ENCODE measurements at places on chromosomes 2 and 18. TPM values are rescaled to one million over a fixed set of nuclear protein-coding genes. Genes with fewer than 3 reads are reported as not detected.

GRCh38 chr2:3138621-3139020, 239.0 kb downstream of the EIPR1 start:
- no peak overlapping the region for H3K4me3 ChIP-seq
- no peak for DNase-seq
- H3K27me3 ChIP-seq, result no peaks in the 10 kb centered on the region
- H3K27ac ChIP-seq, result no peak overlapping the region

DNA sequence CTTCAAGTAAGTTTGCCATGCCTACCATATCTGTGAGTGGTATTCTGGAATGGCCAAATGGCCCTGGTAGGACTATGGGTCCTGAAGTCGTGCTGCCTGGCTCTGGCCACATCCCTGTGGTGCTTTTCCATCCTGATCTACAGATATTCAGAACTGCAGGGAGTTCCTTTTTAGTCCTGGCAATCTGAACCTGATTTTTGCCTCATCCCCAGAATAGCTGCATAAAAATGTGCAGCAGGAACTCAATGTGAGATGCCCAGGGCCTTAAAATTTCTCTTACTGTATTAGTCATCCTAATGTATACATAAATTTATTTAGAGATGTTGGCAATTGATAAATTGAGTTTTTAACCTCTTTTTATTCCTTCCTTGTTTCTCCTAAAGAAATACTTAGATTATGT, 5.3 kb downstream of the SERPINB13 start:
- H3K4me1 ChIP-seq, result no peaks in the 10 kb centered on the region
- H3K27me3 ChIP-seq, result no peaks in the 10 kb centered on the region
- H3K27ac ChIP-seq, result no peak overlapping the region

- peak overlapping the region; percentile 66 for H3K27ac ChIP-seq
- H3K4me1 ChIP-seq, result peaks cover 40% of the 10 kb centered on the region
- H3K4me3 ChIP-seq, result no peak overlapping the region
- H3K36me3 ChIP-seq, result no peaks in the 10 kb centered on the region
- H3K27me3 ChIP-seq, result no peaks in the 10 kb centered on the region
Measured at GRCh38 chr2:55120634-55121359, 70.5 kb upstream of the RTN4 start.

DNA sequence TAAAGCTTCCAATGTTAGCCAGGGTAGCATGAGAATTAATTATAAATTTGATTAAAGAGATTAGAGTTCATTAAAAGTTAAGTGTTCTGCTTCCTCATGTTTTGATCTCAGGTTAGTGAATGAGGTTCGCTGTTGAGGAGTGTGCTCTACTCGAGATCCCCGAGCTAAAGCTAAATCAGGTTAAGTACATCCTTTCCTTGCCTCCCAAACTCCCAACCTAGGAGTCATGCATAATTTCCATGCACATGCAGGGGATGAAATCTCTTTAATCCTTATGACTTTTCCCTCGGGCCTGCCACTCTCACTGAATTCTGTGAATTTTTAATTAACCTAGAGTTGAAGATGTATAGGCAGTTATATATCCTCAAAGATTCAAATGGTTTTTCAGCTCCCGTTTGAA, 156.1 kb upstream of the NCK2 start:
- H3K4me1 ChIP-seq, result no peaks in the 10 kb centered on the region
- H3K4me3 ChIP-seq, result no peak overlapping the region
- no peak for DNase-seq
- no peaks in the 10 kb centered on the region for H3K27me3 ChIP-seq

DNA sequence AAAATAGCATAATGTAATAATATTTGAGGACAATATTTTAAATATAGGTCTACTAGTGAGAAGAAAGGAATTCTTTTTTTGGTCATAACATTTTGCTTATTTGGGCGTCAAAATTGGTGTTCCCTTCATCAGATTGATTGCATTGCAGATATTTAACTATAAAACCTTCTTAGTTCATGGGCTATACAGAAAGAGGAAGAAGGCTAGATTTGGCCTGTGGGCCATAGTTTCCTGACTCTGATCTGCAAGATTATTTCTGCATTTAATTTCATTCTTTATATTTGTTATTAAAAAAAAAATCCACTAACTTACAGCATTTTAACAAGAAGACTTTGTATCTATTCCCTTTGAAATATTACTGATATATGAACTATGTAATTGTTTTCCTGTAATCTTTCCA, 31.9 kb downstream of the PIKFYVE start:
- no peak for DNase-seq
- H3K4me1 ChIP-seq, result no peaks in the 10 kb centered on the region
- H3K27me3 ChIP-seq, result no peaks in the 10 kb centered on the region
- H3K27ac ChIP-seq, result no peak overlapping the region
- H3K4me3 ChIP-seq, result no peak overlapping the region

GRCh38 chr18:61194726-61195125, 138.5 kb upstream of the CDH20 start:
- H3K36me3 ChIP-seq, result no peaks in the 10 kb centered on the region
- H3K4me1 ChIP-seq, result no peaks in the 10 kb centered on the region
- no peak overlapping the region for H3K27ac ChIP-seq

DNA sequence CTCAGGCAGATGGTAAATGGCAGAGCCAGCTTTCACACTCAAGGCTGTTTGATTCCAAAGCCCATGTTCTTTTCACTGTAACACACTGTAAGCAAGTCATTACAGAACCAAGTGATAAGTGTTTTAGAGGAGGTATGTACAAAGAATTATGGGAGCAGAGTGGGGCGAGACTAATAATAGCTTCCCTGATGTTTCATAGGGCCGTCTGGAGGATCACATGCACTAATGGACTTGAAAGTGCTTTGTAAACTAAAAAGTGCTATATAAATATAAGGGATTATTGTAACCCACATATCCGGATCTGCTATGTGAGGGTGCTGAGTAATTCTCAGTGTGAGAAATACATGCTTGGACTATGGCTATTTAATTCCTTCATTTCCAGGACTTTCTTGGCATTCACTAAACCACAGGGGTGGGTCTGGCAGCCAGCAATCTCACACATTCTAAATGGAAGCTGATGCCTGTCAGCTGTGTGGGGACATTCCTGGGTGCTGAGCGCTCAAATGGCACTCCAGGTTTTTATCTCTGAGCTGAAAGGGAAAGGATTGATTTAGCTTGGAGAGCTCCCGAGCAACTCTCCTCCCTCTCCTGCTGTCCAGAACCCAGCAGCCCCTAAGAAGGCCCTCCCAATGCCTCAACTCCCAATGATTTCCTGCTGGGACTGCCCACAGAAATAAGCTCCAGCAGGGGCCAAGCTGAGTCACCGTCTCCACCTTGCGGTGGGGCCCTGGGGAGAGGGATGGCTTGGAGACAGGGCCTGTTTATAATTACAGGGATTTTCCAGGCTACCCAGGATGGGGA, 222.8 kb downstream of the SOX11 start:
- peaks cover 10% of the 10 kb centered on the region for H3K4me1 ChIP-seq
- H3K4me3 ChIP-seq, result no peak overlapping the region
- no peaks in the 10 kb centered on the region for H3K36me3 ChIP-seq
- no peak overlapping the region for H3K27ac ChIP-seq
- no peak for DNase-seq
- H3K27me3 ChIP-seq, result no peaks in the 10 kb centered on the region

- DNase-seq, result no peak
- H3K36me3 ChIP-seq, result peaks cover 8% of the 10 kb centered on the region
- H3K4me3 ChIP-seq, result no peak overlapping the region
- no peaks in the 10 kb centered on the region for H3K4me1 ChIP-seq
Measured at GRCh38 chr2:6896930-6897759, 19.6 kb downstream of the RSAD2 start.

DNA sequence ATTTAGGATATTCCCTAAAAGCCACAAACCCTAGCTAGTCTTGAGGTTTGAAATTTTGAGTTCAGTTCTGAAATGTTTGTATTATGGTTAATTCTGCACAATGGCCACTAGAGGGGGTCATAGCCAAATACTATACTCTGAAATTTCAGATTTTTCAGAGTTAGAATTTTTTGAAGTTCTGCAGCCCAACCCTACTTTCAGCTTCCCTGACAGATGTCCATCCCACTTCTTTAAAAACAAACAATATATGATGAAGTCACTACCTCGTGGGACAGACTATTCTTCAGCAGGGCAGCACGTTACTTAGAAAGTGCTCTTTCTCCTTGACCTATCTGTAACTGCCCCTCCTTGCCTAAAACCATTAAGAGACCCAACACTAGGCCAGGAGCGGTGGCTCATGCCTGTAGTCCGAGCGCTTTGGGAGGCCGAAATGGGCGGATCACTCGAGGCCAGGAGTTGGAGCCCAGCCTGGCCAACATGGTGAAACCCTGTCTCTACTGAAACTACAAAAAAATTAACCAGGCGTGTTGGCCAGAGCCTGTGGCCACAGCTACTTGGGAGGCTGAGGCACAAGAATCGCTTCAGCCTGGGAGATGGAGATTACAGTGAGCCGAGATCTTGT, 48.2 kb upstream of the PAPOLG start:
- no peaks in the 10 kb centered on the region for H3K4me1 ChIP-seq
- H3K36me3 ChIP-seq, result no peaks in the 10 kb centered on the region
- no peak for DNase-seq
- H3K27ac ChIP-seq, result no peak overlapping the region
- no peak overlapping the region for H3K4me3 ChIP-seq

- H3K4me3 ChIP-seq, result no peak overlapping the region
- DNase-seq, result no peak
- H3K4me1 ChIP-seq, result no peaks in the 10 kb centered on the region
- H3K27ac ChIP-seq, result no peak overlapping the region
- H3K27me3 ChIP-seq, result no peaks in the 10 kb centered on the region
Measured at GRCh38 chr18:71529703-71530303, 1014.3 kb downstream of the CBLN2 start.

DNA sequence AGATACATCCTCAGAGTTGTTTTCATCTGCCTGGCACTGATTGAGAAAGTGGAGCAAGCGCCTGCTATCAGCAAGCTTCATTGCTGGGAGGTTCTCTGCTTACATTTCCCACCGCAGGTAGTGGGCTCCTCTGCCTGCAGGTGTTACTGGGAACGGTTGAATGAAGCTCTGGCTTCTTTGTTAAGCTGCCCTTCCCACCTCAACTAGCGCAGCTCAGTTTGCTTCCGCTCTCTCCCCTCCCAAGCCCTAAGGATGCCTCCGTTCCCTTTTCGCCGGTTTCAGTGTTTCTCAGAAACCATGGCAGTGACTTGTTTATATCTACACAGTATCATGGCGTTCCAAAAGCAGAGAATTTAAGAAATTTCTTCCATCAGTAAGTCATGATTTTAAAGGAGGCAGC, 72.2 kb upstream of the B3GNT7 start:
- peaks cover 4% of the 10 kb centered on the region for H3K36me3 ChIP-seq
- peak overlapping the region; percentile 14 for H3K27ac ChIP-seq
- H3K27me3 ChIP-seq, result no peaks in the 10 kb centered on the region

- no peaks in the 10 kb centered on the region for H3K4me1 ChIP-seq
- no peaks in the 10 kb centered on the region for H3K36me3 ChIP-seq
- H3K27ac ChIP-seq, result no peak overlapping the region
- H3K27me3 ChIP-seq, result no peaks in the 10 kb centered on the region
Measured at GRCh38 chr18:41371156-41372045, 583.6 kb upstream of the PIK3C3 start.

DNA sequence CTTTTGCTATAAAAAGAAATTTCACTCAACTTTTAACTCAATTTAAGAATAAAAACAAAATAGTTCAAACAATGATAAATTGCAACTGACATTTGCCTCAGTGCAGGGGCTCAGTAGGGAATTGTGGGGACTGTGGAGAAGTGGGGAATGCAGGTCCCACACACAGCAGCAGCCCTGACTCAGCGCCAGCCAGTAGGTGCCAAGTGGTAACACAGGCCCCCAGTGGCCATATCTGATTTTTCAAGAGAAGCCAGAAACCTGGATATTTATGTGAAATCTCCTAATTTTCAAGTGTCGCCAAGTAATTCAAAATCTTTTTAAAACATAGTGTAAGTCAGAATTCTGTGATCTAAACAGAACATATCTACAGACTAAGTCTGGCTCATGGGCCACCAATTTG, 186.3 kb downstream of the EN1 start:
- no peak overlapping the region for H3K27ac ChIP-seq
- no peaks in the 10 kb centered on the region for H3K27me3 ChIP-seq
- H3K4me3 ChIP-seq, result no peak overlapping the region

DNA sequence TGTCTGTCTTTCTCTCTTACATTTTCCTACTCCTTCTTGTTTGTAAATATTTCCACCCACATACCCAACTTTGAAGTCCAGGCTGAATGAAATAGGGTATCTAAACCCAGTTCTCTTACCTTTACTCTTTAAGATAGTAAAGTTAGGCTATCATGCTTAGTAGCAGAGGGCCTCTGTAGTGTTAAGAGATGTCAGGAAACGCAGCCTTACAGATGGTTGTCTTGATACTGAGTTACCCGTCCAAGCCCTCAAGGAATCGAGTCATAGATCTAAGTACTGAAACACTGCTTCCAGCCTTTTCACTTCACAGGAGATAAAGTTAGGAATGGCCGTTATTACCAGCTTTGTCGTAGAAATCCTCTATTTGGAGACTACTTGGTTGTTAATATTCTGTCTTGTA, 24.3 kb downstream of the MRPS9 start:
- H3K27ac ChIP-seq, result no peak overlapping the region
- H3K27me3 ChIP-seq, result no peaks in the 10 kb centered on the region
- H3K4me3 ChIP-seq, result no peak overlapping the region
- H3K36me3 ChIP-seq, result peaks cover 4% of the 10 kb centered on the region

- no peaks in the 10 kb centered on the region for H3K27me3 ChIP-seq
- H3K4me3 ChIP-seq, result no peak overlapping the region
- H3K36me3 ChIP-seq, result no peaks in the 10 kb centered on the region
- H3K27ac ChIP-seq, result no peak overlapping the region
- no peak for DNase-seq
Measured at GRCh38 chr2:191748059-191748461, 70.1 kb downstream of the NABP1 start.

DNA sequence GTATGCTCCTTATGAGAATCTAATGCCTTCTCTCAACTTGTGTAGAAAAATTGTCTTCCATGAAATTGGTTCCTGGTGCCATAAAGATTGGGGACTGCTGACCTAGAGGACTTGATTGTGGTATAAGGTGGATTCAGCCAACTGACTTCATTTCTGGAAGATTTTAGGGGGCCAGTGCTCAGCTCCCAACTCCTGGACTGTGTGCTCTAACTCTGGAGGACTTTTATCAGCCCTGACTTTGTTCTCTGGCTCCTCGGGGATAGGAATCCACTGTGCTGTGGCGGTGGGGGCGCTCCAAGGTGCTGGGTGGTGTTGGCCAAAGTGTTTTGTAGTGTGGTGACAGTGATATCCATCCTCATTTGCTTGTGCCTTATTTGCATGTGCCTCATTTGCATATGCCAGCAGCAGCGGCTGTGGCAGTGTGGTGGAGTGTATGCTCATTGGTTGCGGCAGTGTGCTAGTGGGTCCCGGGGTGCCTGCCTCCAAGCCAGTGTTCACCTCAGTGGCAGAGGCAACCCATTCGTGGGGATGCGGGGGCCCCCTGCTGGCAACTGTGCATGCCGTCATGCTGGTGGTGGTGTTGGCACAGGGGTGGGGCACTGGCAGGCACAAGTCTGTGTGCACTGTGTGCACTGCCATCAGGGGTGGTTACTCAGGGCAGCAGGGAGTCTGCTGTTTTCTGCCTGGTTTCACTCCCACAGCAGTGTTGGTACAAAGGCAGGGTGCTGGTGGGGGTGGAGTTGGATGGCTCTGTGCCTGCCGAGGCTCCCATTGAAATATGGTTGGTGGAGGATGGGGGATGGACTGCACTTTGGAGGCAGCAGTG, 19.6 kb downstream of the EHBP1 start:
- peak; percentile 46 for DNase-seq
- no peaks in the 10 kb centered on the region for H3K27me3 ChIP-seq
- no peak overlapping the region for H3K27ac ChIP-seq
- H3K4me1 ChIP-seq, result no peaks in the 10 kb centered on the region

GRCh38 chr2:67965246-67965645, 97.6 kb downstream of the C1D start:
- no peak for DNase-seq
- no peaks in the 10 kb centered on the region for H3K27me3 ChIP-seq
- no peak overlapping the region for H3K4me3 ChIP-seq
- H3K27ac ChIP-seq, result no peak overlapping the region
- H3K4me1 ChIP-seq, result no peaks in the 10 kb centered on the region

CRYBA2 gene
- not detected for total RNA-seq

REL gene
- total RNA-seq, result 33.6 TPM

CRIM1 gene
- total RNA-seq, result 105 TPM

ATOH8 gene
- 44.9 TPM for total RNA-seq

UNC80 gene
- total RNA-seq, result not detected

DSC3 gene
- 0.24 TPM for total RNA-seq
